ENCODE measurements at places on chromosomes 2 and 18. TPM values are rescaled to one million over a fixed set of nuclear protein-coding genes. Genes with fewer than 3 reads are reported as not detected.

The NEU2 gene
- total RNA-seq, result not detected

The SLC9A2 gene
- 0.86 TPM for total RNA-seq

The MATN3 gene
- 9.7 TPM for total RNA-seq

The ZFP36L2 gene
- 8.2 TPM for total RNA-seq

The TUBA3E gene
- total RNA-seq, result not detected

The GTF3C2 gene
- total RNA-seq, result 61.7 TPM

The SIX3 gene
- total RNA-seq, result not detected

The DDX1 gene
- total RNA-seq, result 77.0 TPM

The PLGLB2 gene
- 1.7 TPM for total RNA-seq

The REG1B gene
- total RNA-seq, result not detected

The SPTBN1 gene
- 265 TPM for total RNA-seq

The RNF152 gene
- 0.58 TPM for total RNA-seq

The GNAL gene
- total RNA-seq, result 3.2 TPM

The CROCC2 gene
- total RNA-seq, result not detected

The TEKT4 gene
- not detected for total RNA-seq

The FER1L5 gene
- 0.07 TPM for total RNA-seq

The POTEC gene
- total RNA-seq, result not detected

The MYO1B gene
- total RNA-seq, result 66.5 TPM

The ITGB6 gene
- 50.4 TPM for total RNA-seq

The FAM161A gene
- total RNA-seq, result 3.6 TPM

The RNMT gene
- 21.3 TPM for total RNA-seq

The UGT1A10 gene
- not detected for total RNA-seq

The PKP4 gene
- total RNA-seq, result 39.3 TPM

The LIMS3 gene
- 1.7 TPM for total RNA-seq

The DSG4 gene
- total RNA-seq, result not detected

The CD8B2 gene
- total RNA-seq, result not detected

The RAPGEF4 gene
- total RNA-seq, result 0.07 TPM

The ARHGAP15 gene
- not detected for total RNA-seq

The COL4A3 gene
- total RNA-seq, result under 0.01 TPM

The ZNF892 gene
- 7.1 TPM for total RNA-seq

The FAP gene
- 0.14 TPM for total RNA-seq

The DSC2 gene
- 12.2 TPM for total RNA-seq

All from epithelial cell of proximal tubule (primary cell).